HepG2 (cell line): ENCODE measurements at places on chromosomes 3 and 15. TPM values are rescaled to one million over a fixed set of nuclear protein-coding genes. Genes with fewer than 3 reads are reported as not detected.
A peak's percentile ranks its signal among the peaks of the same experiment; 100 is the strongest.

DNA sequence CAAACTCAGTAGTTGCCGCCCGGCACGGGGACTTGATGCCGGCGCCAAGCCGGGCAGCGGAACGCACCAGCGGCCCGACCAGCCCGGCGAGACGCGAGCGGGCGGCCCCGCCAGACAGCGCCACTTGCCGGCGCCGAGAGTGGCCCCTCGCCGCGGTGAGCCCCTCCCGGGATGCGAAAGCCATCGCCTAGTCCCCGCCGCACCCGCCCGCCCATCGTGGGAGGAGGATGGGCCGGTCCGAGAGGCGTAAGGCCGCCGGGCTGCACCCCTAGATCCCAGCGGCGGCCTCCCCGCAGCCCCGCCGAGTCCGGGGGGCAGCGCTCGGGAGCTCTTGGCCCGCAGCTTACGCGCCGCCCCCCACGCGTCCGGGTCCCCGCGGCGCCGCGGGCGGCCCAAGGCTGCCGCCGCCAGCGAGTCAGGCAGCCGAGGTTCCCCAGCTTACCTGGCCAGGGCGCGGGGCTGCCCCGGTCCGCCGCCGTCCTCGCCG is 609 bp downstream of the GOLGA8A start:
- peak; percentile 3 for DNase-seq
- H3K27me3 ChIP-seq: no peaks in the 10 kb centered on the region; the same call in 1 of the 2 replicates
- H3K4me1 ChIP-seq: peaks cover 10% of the 10 kb centered on the region
- H3K4me3 ChIP-seq: peak overlapping the region; percentile 61

GRCh38 chr15:61685971-61686370 is 374.3 kb downstream of the VPS13C start:
- no peak overlapping the region for H3K4me3 ChIP-seq
- no peaks in the 10 kb centered on the region for H3K36me3 ChIP-seq
- no peak overlapping the region for H3K27ac ChIP-seq
- no peak for DNase-seq

- H3K4me3 ChIP-seq: no peak overlapping the region
- peaks cover 7% of the 10 kb centered on the region for H3K36me3 ChIP-seq
- no peaks in the 10 kb centered on the region for H3K4me1 ChIP-seq
- H3K27me3 ChIP-seq: no peaks in the 10 kb centered on the region
Measured at GRCh38 chr3:179590669-179591068, 13.8 kb downstream of the MRPL47 start.

Gene CLDN1
- total RNA-seq: 28.4 and 42.7 TPM in 2 replicates

Gene MUC13
- total RNA-seq: 0.04 TPM in 1 of 2 replicates, not detected in the other

DNA sequence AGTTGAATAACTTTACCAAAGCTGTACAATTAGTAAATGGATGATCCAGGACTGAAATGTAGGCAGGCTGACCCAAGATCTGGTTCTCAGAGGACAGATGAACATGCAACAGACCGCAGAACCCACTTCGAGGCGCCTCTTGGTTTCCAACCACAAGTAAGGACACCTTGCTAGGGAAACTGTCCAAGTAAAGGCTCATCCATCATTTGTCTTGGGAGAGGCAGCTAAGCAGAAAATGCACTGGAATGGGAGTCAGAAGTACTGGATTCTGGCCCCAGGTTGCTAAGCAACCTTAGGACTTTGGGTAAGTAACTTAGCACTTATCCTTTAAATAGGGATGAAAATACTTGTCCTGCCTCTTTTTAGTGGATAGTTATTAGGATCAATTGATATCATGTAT is 366.3 kb upstream of the LRRC3B start:
- no peak for DNase-seq
- H3K27me3 ChIP-seq: no peaks in the 10 kb centered on the region
- no peak overlapping the region for H3K27ac ChIP-seq
- no peaks in the 10 kb centered on the region for H3K4me1 ChIP-seq
- H3K4me3 ChIP-seq: no peak overlapping the region

GRCh38 chr3:73197187-73197586 is 135.7 kb downstream of the EBLN2 start:
- no peak overlapping the region for H3K27ac ChIP-seq
- no peak for DNase-seq
- H3K27me3 ChIP-seq: no peaks in the 10 kb centered on the region
- H3K4me1 ChIP-seq: no peaks in the 10 kb centered on the region

DNA sequence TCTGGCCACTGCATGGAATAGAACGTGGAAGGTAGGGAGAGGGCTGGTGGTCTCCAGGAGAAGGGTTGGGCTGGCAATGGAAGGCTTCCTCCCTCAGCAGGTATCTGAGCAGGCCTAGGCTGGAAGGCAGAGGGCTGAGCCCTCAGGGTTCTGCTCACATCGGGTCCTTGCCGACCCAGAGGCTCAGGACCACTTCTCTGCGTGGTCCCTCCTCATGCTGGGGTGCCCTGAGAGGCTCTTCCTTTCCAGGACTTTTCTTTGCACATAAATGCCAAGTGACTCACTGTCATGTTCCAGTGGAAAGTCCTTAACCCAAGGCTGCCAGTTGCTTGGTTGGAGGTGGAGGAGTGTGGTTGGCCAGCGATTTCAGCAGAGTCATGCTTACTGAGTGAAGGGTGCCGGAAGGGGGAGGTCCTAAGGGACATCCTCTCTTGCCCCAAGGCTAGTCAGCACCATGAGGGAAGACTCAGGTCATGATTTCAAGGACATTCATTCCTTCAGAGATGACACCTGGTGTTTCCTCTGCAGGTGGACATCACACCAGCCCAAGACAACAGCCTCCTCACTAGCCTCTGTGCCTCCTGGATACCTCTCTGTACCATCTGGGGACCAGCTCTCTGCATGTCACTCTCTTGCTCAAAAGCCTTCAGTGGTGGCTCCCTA is 8.2 kb downstream of the SLC6A6 start:
- no peak overlapping the region for H3K27ac ChIP-seq
- H3K36me3 ChIP-seq: peaks cover 2% of the 10 kb centered on the region; the same call in 1 of the 2 replicates
- peaks cover 19% of the 10 kb centered on the region for H3K4me1 ChIP-seq
- peak; percentile 18 for DNase-seq
- H3K27me3 ChIP-seq: no peaks in the 10 kb centered on the region

Gene TTC21A
- 0.31 and 0.39 TPM in 2 replicates for total RNA-seq

GRCh38 chr3:174362556-174362955 is 496.6 kb upstream of the NAALADL2 start:
- H3K4me1 ChIP-seq: no peaks in the 10 kb centered on the region
- H3K36me3 ChIP-seq: no peaks in the 10 kb centered on the region
- H3K4me3 ChIP-seq: no peak overlapping the region

Gene PTH1R
- total RNA-seq: not detected in 2 replicates

DNA sequence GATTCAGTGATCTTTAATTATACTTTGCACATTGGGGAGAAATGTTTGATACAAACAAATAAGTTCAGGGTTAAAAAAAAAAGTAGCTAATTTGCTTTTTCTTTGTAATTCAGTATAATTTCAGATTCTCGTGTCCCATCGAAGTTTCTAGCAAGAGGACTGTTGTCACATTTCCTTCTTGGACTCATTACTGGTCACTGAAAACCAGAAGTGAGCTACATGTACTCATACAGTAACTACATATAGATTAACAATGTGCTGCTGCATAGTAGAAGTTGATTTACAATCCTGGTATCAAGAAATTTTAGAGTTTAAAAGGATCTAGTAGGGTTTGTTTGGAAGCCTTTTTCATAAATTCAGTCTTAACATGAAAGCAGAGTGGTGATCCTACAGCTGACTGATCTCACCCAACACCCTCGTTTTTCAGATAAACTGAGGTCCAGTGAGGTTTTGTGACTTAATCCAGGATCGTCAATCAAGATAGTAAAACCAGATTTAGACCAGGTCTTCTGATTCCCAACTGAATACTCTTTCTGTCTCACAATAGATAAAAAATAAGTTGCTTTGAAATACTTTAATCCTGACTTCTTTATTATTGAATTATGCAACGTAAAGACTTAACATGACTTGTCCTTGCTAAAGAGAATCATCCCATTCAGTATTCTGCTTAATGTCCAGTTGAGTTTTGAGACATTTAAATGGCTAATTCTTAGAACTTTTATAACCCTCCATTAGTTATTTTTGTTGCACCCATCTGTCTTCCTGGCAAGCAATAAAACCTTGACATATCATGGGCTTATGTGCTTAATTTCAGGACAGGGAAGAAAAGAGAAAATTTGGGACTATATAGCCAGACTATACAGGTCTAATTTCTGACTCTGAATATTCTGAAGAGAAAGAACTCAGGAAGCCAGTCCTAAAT is 2.8 kb downstream of the SEC62 start:
- H3K4me1 ChIP-seq: peaks cover 49% of the 10 kb centered on the region
- no peak overlapping the region for H3K27ac ChIP-seq
- H3K4me3 ChIP-seq: no peak overlapping the region
- no peaks in the 10 kb centered on the region; the same call in 2 of the 3 replicates for H3K27me3 ChIP-seq
- H3K36me3 ChIP-seq: peaks cover 30% of the 10 kb centered on the region; the same call in 2 of the 3 replicates

DNA sequence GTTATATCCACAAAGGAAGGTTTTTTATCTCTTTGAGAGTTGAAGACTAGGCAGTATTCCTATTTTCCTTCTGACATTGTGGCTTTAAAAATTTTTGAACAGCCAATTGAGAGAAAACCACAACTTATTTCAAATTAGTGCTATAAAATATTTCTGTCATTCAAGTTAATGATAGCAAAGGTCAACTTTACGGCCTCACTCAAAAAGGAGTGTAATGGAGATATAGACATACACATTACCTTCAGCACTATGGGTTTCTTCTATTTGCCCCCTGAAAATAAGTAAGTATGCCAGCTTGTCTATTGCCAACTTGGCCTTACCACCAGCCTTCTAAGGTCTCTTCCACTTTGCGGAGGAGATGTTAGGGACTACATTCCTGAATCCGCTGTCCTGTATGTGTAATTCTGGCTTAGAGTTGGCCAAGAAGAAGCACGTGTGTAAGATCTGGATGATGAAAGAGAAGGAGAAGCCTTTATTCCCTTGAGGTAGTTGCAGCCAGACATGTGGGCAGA is 44.1 kb upstream of the KBTBD8 start:
- DNase-seq: no peak
- H3K27me3 ChIP-seq: no peaks in the 10 kb centered on the region; the same call in 1 of the 2 replicates
- H3K36me3 ChIP-seq: no peaks in the 10 kb centered on the region

Gene CNTN6
- not detected in 2 replicates for total RNA-seq

DNA sequence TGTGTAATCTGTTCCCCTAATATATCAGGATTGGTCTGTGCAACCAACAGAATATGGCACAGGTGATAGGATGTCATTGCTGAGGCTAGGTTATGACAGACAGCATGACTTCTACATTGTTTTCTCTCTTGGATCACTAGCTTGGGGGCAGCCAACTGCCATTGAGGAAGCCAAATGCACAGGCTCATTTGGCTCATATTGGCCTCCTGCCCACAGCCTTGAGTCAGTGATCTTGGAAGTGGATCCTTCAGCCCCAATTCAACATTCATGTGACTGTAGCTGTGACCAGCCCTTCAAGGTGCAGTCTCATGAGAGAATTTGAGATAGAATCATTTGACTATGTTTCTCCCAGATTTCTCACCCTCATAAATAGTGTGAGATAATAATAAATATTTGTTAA is 675.6 kb downstream of the GRM7 start:
- H3K27ac ChIP-seq: no peak overlapping the region
- H3K4me1 ChIP-seq: no peaks in the 10 kb centered on the region
- no peaks in the 10 kb centered on the region for H3K27me3 ChIP-seq
- no peak for DNase-seq
- H3K4me3 ChIP-seq: no peak overlapping the region

Gene TGM4
- total RNA-seq: 0.15 and 0.18 TPM in 2 replicates

Gene MAP6D1
- 0.62 TPM in 1 of 2 replicates, not detected in the other for total RNA-seq

Gene TM4SF4
- total RNA-seq: 0.77 and 0.95 TPM in 2 replicates

Gene SMCO1
- not detected in 2 replicates for total RNA-seq

DNA sequence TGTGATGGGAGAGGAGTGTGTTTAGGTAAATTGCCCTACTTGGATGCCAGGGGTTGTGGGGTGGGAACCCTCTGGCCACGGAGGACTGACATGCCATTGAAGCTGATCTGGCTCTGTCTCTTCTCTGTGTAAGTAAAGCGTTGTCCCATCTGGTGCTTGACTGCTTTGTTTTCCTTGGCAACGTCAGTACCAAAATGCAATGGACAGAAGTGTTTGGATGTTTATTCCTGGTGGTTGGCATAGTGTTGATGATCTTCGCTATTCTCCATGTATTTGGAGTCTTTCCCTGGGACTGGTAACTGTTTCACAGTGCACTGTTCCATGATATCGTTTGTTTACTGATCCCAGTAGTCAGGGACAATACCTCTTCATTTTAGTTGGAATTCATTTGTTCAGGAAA is 130.5 kb upstream of the MCTP2 start:
- no peak overlapping the region for H3K27ac ChIP-seq
- no peaks in the 10 kb centered on the region for H3K4me1 ChIP-seq
- H3K4me3 ChIP-seq: no peak overlapping the region
- no peaks in the 10 kb centered on the region; the same call in 1 of the 2 replicates for H3K27me3 ChIP-seq
